Motor neuron (in vitro differentiated cells): ENCODE measurements at places on chromosomes 4 and X.

DNA sequence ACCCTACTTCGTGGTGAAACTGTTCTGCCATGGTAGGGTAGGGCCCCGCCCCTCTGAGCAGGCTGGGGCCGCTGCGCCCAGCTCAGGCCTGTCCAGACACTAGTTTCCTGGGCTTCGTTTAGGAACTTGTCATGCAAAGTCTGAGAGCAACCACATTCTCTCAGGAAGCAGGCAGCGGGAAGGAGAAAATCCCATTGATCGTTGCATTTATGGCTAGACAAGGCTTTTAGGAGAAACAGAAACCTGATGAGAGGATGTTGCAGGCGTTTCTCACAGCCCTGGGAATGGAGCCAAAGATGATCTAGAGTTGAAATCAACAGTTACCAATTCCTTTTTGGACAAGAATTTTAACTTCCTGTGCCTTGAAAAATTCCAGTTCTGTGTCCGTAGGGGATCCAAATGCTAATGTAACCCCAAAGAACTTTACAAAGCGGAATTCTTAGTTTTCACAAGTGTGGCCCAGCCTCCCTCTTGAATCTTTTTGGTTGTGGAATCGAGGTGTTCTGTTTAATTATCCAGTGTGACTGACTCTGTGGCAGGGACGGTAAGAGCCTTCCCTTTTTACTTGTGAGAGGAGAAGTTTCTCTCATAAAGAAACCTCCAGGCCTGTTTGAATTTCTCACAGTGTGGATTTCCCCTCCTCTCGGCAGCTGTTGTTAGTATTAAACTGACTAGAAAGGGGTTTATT lies 4.5 kb upstream of the CXCL9 start:
- ATAC-seq = peak; percentile 84

DNA sequence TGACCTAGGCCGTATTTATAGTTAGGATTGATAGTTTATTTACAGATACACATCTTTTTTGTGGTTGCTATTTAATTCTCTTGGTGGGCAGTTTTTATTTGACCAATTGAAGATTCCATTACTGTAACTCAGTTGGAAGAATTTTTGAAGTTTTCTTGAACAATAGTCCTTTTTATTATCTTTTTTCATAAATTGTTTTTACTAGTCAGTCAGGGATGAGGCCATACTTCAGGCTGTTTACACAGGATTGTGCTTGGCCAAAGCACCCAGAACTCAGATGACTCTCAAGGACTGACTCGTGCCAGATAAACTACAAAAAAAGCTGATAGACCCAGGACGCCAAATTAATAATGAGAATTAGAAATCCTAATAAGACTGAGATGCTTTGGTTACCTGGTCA lies 7.0 kb downstream of the HERC3 start:
- ATAC-seq = no peak

DNA sequence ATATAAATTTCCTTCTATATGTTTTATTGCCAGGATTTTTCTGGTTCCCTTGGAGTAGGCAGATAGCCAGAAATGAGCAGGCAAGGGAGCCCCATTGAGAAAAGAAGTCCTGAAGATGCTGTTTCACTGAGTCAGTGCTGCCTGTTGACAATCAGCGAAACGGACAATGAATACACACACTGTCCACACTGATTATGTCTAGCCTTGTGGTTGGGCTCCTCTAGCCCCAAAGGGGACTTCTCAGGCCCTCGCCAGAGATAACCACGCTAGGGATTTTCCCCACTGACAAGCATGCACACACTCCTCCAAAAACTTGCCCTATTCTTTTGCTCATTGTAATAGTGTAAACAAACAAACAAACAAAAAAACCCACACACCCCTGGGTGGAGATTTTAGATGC lies 369.3 kb downstream of the DMD start:
- no peak for ATAC-seq

DNA sequence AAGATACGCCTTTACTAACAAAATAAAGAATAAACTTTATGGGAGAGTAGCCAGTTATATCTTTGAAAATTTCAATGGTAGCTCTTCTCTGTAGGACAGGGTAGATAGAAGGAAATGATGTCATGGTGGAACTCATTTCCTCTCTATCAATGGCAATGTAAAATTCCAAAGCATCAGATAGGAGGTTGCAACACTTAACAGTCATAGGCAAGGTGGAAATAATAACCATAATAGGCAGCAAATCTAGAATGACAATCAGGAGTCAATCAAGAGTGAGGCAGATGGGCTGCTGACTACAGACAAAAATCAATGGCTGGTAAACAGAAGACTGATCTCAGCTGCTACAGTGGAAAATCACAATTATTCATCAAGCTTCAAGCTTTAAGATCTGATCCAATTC lies 53.9 kb upstream of the TET2 start:
- peak; percentile 15 for ATAC-seq

- ATAC-seq = no peak
Observed at GRCh38 chr4:40908297-40908696, 158.5 kb downstream of the NSUN7 start.

DNA sequence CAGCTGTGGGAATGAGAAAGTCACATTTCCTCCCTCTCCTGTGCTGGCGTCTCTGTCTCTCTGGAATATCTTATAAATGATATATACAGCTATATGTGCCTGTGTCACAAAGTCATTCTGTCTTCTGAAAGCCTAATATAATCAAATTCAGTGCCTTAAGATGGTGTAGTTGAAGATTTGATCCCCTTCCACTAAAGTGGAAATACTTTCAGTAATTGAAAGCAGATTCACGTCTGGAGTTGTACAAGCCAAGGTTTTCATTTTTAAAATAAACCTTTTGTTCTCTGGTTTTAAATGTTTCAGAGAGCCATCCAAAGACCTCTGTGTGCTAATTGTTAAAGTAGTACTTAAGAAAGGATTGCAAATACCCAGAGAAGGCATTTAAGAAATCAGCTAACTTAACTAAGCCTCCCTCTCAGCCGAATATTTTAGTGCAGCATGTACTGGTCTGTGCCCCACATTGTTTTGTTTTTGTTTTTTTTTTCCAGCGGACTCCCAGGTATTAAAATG lies 206.8 kb downstream of the TENM3 start:
- no peak for ATAC-seq

- ATAC-seq = no peak
Observed at GRCh38 chr4:112381996-112382692, 85.0 kb downstream of the ALPK1 start.

- peak; percentile 75 for ATAC-seq
Observed at GRCh38 chr4:27020203-27020602, 159.6 kb downstream of the STIM2 start.

DNA sequence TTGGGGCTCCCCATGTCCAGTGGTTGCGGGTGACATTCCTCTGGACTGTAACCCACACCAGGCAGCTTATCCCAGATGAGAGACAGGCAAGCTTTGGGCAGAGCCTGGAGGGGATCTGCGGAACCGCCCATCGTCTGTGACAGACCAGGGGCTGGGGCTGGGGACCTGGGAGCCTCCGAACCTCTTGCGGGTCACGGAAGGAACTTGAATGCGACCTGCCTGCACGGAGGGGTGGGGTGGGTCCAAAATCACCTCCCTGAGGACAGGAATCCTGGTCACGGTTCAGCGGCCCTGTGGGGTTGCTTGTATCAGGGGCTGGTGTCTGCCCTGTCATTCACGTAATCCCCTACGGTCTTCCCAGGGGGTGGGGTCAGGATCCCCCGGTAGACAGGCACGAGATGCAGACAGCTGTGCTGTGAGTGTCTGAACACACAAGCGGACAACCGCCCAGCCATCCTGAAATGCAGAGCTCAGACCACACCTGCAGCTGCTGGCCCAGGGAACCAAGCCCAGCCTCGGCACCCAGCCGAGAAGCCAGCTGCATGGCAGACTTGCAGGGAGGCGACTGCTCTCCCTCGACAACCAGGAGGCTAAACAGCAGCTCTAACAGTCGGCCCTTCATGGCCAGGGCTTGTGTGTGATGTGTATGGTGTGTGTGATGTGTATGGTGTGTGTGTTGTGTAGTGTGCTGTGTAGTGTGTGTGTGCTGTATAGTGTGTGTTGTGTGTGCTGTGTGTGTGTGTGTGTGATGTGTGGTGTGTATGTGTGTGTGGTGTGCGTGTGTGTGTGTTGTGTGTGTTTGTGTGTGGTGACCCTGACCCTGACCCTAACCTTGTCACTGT lies 105.9 kb upstream of the ADRA2C start:
- ATAC-seq = peak; percentile 53

DNA sequence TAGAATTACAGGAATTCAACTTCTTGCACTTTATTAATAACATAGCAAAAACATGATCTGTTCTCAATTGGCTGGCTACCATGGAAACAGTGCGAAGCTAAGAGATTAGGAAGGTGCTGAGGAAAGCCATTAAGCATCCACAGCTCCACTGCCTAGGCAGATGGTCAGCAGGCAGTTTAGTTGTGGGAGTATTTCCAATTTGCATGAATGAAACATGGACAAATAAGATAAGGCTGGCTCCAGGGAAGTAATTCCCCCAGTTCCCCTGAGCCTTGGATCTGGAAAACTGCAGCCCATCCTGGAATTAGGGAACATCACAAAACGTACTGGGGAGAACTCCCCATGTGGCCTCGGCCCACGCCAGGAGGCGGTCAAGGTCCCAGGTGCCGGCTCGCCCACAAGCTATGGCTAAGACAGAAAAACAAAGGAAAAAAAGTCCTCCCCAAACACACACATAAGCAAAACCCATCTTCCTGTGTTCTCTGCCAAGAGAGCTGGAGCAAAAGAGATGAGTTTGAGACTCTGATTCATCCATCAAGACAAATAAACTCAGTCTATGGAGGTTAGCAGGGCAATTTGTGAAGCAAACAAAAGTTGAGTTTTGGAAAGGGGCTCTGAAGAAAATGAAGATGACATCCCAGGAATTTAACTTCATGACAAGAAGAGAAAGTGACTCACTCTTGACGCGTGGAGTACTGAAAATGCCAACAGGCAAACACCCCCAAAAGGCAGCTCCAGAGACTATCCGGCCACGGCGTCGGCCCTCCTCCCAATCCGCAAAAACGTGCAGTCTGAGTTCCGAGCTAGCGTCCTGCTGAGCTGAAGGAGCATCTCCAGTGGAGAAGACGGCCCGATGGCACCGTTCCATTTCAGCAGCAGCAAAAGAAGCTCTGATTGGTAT lies 45.1 kb downstream of the IGFBP7 start:
- no peak for ATAC-seq

GRCh38 chr4:124206779-124207605 lies 505.5 kb downstream of the ANKRD50 start:
- ATAC-seq = no peak

DNA sequence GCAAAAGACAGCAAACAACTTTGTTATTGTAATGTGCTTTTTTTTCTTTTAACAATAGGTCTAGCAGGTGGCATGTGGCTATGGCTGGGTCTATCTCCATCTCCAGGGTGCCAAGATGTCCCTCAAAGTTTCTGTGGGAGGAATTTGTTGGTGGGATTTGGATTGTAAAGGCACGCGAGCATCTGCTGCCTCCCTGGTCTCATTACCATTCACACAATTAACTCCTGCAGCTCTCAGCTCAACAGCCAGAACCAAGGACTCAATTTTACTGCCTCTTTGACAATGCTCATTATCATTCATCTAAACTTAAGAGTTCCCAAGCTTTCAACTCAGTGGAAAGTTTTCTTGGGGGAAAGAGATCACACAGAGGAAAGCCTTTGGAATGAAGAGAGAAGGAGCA lies 10.9 kb upstream of the PCDH18 start:
- ATAC-seq = peak; percentile 67

DNA sequence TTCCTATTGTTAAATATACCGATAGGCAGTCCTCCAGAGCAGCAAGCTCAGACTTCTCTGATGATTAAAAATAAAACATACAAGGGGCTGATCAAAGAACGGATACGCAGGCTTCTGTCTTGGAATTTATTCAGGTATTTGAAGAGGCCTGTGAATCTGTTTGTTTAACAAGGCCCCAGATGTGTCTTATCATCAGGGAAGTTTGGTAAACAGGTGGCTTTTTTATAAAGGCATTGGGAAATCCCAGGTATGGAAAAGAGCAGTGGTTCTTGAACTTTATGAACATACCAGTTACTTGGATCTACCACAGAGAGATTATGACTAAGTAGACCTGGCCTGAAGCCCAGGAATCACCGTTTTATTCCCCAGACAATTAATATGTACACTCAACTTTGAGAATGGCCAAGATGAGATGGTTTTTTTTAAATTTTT lies 47.9 kb downstream of the SOWAHB start:
- no peak for ATAC-seq
